Immature natural killer cell (primary cell): ENCODE measurements at places on chromosomes 1 and 21. TPM values are rescaled to one million over a fixed set of nuclear protein-coding genes. Genes with fewer than 3 reads are reported as not detected.

DNA sequence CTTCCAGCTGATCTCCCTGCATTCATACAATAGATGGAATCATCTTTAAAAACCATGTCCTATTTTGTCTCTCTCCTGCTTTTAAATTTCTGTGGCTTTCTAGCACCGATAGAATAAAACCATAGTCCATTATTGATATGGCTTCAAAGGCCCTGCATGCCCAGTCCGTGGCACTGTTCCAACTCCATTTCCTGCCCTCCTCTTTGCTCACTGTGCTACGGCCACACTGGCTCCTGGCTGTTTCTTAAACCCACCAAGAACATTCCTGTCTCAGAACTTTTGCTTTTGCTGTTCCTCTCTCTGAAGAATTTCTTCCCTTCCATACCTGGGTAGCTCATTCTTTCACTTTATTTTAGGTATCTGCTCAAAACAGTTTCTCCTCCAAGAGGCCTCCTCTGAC lies 7.2 kb downstream of the SLAMF1 start:
- DNase-seq = no peak

GRCh38 chr1:60727552-60727951 lies 354.8 kb upstream of the NFIA start:
- DNase-seq = no peak

- no peak for DNase-seq
Measured at GRCh38 chr1:51313961-51314777, 16.2 kb downstream of the TTC39A start.

DNA sequence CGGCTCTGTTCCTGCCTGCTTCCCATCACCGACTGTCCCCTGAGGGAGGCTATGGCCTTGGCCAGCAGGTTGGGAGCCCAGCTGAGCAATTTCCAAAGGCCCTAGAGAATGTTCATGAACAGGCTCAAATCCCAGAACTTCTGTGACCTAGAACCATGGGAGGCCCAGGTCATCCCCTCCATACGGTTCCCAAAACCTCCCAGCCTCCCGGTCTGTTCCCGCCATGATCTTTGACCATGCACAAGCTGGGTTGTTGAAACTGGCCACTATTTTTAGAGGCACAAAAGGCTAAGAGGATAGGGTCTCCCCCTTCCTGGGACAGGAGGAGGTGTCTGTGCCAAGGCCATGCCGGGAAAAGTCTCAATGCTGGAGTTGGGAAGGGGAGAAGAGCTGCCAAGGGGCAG lies 27.5 kb downstream of the EPHA2 start:
- DNase-seq = no peak

DNA sequence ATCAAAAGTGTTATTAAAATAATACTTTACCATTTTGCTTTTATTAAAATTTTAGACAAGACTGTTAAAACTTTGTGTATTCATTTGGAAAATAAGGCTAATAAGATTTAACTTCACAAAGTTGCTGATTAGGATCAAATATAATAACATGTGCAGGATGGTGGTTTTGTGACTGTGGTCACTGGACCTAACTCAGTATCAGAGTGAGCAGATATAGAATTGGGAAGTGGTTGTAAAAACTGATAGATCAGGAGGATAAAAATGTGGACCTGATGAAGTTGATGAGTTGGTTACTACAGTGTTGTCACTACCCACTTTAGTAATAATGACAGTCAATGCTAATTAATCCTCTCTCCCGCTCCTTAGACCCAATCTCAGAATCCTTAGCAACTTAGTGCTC lies 186.4 kb downstream of the AKT3 start:
- DNase-seq = no peak

The CD52 gene
- polyA plus RNA-seq = 3,509 TPM

The ACKR1 gene
- not detected for polyA plus RNA-seq

The ATAD3B gene
- polyA plus RNA-seq = 2.5 TPM

The WASF2 gene
- polyA plus RNA-seq = 90.0 TPM

The KIF26B gene
- 0.07 TPM for polyA plus RNA-seq

The KIAA1614 gene
- polyA plus RNA-seq = not detected
